ENCODE measurements at places on chromosomes 1 and 21.

DNA sequence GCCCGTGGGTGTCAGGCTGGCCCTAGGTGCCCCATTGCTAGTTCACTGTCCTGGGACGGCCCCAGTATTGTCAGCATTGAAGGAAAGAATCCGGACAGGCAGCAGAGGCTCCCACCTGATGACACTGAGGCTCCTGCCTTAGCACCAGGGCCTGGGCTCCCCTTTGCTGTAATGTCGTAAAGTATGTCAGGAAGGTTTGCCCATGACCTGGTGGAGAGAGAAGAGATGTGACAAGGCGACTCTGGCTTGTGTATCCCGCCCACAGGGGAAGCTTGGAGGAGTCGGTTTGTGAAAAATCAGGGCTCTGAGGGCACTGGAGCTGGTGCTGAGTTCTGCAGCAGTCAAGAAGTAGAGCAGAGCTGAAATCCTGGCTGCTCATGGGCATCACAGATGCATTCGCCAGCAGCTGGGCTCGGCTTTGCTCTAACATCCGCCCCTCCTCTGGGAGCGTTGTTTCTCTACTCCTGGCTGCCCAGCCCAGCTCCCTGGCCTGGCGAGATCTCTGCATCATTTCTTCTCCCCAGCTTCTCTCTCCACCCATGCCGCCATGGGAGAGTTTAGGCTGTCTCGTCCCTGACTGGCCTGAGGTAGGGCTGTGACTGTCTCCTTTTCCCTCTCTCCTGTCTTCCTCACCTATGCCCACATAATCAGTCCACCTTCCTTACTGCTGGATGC is 74.1 kb downstream of the ADARB1 start:
- no peak for DNase-seq

GRCh38 chr21:46564391-46564790 is 40.5 kb downstream of the S100B start:
- DNase-seq = no peak

GRCh38 chr1:172851077-172851476 is 192.2 kb downstream of the FASLG start:
- DNase-seq = no peak

DNA sequence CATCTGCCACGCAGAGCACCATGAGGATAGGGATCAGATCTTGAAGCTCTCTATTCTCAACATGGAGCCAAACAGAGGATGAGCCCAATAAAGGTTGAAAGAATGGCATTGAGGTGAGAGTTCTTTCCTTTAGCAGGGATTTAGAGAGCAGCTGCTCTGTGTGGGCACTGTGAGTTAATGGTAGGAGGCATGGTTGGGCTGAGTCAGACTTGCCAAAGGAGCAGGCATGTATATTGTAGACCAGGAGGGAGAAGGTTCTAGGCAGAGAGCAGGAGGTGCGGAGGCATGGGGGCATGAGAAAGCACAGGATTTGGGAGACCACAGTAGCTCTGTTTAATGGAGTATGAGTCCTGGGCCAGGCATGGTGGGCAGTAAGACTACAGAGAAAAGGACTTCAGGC is 32.0 kb downstream of the TMEM53 start:
- no peak for DNase-seq

DNA sequence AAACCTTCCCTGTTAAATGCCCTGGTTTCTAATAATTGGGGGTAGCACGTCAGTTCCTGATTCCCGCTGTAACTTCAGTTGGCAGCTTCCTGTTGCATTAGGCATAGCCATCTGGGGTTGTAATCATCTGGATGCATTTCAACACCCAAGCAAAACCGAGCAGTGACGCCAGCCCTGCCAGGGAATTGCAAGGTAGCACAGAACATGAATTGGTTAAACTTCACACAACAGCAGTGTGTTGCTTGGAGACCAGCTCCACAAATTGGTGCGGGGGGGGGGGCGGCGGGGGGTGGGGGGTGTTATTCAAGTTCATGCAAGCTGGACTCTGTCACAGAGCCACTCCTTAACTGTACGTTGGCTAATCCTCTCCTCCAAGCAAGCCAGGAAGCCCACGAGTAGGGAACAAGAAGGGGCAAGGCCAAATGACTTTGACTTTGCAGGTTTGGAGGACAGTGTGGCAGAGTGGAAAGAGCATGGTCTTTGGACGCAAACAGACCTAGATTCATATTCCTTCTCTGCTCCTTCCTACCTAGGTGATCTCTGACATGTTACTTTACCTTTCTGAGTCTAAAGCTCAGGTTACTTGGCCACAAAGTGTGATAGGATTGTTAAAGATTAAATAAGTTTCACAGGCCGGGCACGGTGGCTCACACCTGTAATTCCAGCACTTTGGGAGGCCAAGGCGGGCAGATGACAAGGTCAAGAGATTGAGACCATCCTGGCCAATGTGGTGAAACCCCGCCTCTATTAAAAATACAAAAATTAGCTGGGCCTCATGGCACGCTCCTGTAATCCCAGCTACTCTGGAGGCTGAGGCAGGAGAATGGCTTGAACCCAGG is 4.7 kb downstream of the LAX1 start:
- peak; percentile 73 for DNase-seq

- DNase-seq = no peak
Observed at GRCh38 chr1:159867664-159868026, 5.2 kb upstream of the VSIG8 start.

GRCh38 chr1:93876244-93876643 is 2.8 kb downstream of the DNTTIP2 start:
- DNase-seq = no peak

DNA sequence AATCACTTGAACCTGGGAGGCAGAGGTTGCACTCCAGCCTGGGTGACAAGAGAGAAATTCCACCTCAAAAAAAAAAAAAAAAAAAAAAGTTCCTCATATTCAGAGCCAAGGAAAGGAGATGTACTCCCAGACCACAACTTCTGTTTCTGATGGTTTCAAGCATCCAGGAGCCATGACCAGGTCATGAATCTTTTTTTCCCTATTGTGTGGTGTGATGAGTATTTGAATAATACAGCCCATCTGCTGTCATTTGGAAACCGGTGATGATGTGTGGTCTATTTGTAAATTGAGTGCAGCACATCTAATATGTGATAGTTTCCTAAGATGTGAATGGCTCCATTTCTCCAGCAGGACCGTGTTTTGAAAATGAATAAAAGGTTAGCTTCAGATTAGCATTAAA is 18.6 kb downstream of the PIK3CD start:
- DNase-seq = no peak

DNA sequence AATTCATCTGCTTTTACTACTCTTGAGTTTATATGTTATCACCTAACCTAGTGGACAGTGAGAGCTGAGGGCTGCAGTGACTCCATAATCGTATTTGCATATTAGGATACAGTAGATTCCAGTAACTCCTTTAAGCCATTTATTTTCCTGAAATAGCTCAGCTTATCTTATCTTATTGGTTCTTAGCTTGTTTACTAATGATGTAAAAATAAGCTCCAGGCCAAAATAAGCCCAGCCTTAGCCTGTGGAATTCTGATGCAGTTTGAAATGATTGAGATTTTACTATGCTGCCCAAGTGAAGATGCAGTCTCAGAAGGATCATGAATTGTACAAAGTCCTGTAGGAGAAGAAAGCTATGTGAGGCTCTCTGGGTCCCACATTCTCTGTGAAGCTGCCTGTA is 18.1 kb downstream of the ATP1A1 start:
- DNase-seq = no peak

DNA sequence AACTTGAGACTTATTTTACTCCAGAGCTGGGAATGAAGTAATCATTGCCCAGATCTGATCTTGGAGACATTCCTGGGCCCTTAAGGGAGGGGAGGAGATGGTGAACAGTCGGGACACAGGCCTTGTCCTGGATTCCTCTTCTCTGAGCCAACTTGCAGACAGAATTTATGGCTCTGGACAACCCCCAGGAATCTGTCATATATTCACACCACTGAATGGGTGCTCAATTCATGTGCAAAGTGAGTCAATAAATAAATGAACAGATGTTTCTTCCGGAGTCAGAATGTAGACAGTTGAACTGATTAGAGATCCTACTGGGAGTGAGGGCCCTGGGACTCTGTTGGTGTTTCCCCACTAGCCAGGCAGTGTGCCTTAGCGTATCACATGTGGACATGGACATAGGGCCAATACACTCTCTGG is 2.6 kb downstream of the TUFT1 start:
- DNase-seq = no peak

DNA sequence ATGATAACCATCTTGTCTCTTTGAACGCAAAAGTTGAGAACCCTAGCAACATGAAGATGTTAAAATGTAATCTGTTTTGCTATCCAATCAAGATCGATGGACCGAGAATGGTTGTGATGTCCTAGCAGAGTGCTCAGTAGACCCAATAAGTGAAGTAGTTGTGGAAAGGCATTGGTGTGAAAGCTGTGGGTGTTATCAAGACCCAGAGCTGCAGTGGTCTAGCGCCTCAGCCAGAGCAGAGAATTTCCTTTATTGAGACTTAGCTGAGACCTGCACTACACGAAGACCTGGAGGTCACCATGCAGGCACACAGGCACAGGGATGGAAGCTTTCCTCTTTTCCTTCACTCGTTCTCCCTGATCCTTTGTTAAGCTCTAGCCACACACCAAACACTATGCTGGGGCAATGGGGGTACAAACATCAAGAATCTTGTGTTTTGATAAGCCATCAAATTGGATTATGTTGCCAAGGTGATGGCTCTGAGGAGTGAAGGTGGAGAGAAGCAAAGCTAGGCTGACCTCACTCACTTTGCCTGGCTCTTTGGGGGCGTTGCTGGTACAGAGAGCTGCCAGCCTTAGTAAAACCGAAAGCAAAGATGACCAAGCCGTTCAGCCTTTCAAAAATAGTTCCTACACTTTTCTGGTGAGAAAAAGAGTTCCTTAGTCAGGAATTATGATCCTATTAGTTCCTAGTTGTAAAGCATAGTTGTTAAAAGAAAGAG is 24.1 kb downstream of the METTL13 start:
- no peak for DNase-seq

DNA sequence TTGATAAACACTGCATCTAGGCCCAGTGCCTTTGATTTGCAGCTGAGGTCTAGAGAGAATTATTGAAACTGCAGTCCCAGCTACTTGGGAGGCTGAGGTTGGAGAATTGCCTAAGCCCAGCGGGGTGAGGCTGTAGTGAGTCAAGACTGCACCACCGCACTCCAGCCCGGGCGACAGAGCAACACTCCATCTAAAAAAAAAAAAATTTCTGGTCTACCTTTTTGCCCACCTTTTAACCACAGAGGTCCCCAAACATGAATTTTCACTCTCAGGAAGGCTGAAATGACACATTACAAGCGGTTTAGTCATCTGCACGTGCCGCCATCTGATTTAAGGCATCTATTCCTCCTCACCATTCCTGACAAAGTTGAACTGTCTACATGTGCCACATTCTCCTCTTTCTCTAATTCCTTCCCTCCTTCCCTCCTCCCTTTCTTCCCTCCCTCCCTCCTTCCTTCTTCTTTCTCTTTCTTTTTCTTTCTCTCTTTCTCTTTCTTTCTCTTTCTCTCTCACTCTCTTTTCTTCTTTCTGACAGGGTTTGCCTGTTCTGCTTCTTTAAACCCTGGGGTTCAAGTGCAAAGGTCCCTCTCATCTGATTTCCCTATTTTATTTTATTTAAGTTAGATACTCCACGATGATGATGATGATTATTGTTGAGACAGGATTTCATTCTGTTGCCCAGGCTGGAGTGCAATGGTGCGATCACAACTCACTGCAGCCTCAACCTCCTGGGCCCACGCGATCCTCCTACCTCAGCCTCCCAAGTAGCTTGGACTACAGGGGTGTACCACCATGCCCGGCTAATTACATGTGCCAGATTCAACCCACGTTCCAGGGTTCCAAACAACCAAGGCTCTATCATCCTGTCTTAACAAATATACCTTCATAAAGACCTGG is 3.0 kb upstream of the SOD1 start:
- DNase-seq = no peak

DNA sequence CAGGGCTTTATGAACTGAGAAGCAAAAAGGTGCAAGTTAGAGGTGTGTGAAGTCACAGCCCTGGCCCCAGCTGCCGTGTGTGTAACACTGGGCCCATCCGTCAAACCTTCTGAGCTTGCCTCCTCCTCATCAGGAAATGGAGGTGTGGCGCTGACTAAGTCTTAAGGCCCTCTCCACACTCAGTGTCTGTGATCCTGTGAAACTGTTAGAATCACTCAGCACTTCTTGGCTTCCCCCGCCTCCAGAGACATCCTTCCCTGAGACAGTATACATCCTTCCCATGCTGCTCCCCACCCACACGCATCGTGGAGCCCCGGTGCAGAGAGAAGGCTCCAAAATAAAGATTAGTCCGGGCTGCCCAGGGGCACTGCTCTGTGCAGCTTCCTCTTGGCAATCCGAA is 33.3 kb downstream of the LRP8 start:
- no peak for DNase-seq

- no peak for DNase-seq
Observed at GRCh38 chr1:40630488-40631223, 34.8 kb downstream of the RIMS3 start.

GRCh38 chr1:211009944-211010343 is 124.0 kb downstream of the KCNH1 start:
- DNase-seq = no peak

- DNase-seq = no peak
Observed at GRCh38 chr1:101150266-101150665, 86.6 kb upstream of the S1PR1 start.

DNA sequence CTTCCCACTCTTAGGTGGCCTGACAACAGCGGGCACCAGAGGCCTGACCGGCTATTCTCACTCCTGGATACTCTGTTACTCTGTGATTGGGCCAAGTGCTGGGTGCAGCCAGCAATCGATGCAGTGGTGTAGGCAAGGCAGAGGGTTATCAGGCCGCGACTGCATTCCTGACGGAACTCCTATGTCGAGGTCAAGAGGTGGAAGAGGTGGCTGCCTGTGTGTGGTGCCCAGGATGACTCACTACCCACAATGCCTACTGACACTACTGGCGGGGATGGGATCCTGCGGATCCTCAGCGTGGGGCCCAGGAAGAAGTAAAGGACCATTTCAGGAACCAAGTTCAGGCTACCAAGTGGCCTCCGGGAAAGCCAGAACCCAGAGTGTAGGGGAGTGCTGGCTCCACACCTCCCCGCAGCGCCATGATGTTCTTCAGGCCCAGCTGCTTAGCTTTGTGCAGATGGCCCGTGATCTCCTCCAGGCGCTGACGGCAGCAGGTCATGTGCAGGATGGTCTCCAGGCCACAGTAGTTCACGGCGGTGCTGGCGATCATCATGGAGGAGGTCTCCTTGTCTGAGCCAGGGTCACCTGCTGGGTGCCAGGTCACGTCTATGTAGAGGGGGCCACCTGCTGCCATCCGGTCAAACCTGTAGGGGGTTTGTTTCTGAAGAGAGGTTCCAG is 4.9 kb downstream of the MTHFR start:
- DNase-seq = no peak

GRCh38 chr1:220983877-220984635 is 104.8 kb downstream of the HLX start:
- no peak for DNase-seq

GRCh38 chr21:39048064-39048463 is 135.2 kb downstream of the PSMG1 start:
- no peak for DNase-seq

Data from HFF-Myc (cell line).